Smooth muscle cell of the pulmonary artery (primary cell): ENCODE measurements at places on chromosomes 11 and 22. TPM values are rescaled to one million over a fixed set of nuclear protein-coding genes. Genes with fewer than 3 reads are reported as not detected.

The SCARF2 gene
- 41.4 and 64.6 TPM in 2 replicates for total RNA-seq

The CADM1 gene
- total RNA-seq, result 5.0 and 5.5 TPM in 2 replicates

The FGF19 gene
- not detected in 2 replicates for total RNA-seq

The C11orf21 gene
- total RNA-seq, result 0.07 and 0.20 TPM in 2 replicates

The IFTAP gene
- 18.5 and 23.7 TPM in 2 replicates for total RNA-seq

The GAL gene
- total RNA-seq, result 0.13 and 0.56 TPM in 2 replicates

The SCGB1C1 gene
- not detected in 2 replicates for total RNA-seq
